ENCODE measurements at places on chromosomes 13 and 19. TPM values are rescaled to one million over a fixed set of nuclear protein-coding genes. Genes with fewer than 3 reads are reported as not detected.

PDE4A gene
- total RNA-seq = 25.8 TPM

DLL3 gene
- total RNA-seq = 76.9 TPM

EMP3 gene
- total RNA-seq = 171 TPM

ZNF224 gene
- 13.4 TPM for total RNA-seq

COMP gene
- 0.69 TPM for total RNA-seq

RCBTB2 gene
- total RNA-seq = 4.4 TPM

MCF2L gene
- total RNA-seq = 0.57 TPM

ZNF738 gene
- total RNA-seq = 9.7 TPM

CPAMD8 gene
- total RNA-seq = 2.0 TPM

ZNF69 gene
- total RNA-seq = 9.5 TPM
